ENCODE measurements at places on chromosomes 16 and 17.

GRCh38 chr17:56457501-56457900 lies 136.0 kb upstream of the NOG start:
- DNase-seq: no peak

- no peak for DNase-seq
Measured at GRCh38 chr17:45893725-45894021, 681 bp upstream of the MAPT start.

DNA sequence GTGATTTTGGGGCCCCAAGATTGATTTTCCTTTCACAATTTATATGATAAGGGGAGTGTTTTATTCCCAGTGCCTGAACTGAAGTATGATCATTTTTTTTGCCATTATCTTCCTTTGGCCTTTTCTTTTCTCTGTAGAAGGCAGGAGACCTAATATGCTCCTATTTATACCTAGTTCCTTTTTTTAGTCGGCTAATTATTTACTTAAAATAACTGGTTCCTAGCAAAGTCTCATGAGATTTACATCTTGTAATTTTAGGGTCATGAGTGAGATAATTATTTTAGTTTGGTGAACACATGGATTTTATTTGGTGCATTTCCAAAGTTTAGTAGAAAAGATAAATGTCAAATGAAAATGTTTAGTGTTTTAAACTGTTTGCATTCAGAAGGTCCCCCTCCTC lies 24.8 kb downstream of the SEC14L1 start:
- no peak for DNase-seq

GRCh38 chr17:73376152-73376551 lies 64.4 kb upstream of the CDC42EP4 start:
- DNase-seq: no peak

DNA sequence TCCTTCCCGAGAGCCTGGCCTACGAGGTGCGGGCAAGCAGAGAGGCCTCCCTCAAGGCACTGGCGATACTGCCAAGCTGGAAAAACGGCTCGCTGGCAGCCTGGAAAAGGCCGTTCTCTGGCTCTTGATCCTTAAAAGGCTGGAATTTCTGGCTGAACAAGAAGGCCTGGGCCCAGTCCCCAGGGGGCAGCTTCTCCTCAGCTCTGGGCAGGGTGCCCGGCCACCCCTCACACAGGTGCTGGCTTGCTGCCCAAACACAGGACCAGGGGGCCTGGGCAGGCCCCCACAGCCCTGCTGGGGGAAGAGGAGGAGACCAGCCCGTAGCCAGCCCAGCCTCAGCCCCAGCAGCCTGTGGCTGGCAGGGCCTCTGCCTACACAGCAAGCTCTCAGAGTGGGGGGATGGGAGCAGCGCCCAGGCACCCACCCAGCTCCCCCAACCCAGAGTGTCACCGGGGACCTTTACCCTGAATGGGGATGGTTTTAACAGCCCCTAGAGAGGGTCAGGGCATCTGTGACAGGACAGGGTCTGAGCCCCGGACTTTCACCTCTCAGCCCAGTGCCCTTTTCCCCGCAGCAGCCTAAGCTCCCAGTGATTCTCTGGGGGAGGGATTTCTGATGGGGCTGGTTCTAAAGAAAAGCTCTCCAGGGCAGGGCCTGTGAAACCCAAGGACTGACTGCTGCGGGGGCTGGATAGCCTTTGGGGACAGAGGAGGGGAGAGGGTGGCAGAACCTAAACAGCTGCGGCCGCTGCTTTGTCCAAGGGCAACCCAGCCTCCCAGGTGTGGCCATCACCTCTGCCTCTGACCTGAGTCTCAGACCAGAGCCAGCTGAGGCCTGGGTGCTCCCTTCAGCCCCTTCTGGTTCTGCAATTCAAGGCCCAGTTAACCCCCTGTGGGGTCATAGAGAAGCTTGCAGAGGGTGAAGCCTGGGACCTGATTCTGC lies 38.6 kb upstream of the TOB1 start:
- DNase-seq: no peak

GRCh38 chr17:31291820-31292219 lies 5.2 kb downstream of the OMG start:
- no peak for DNase-seq

- no peak for DNase-seq
Measured at GRCh38 chr16:83568345-83568744, 239.4 kb upstream of the HSBP1 start.

DNA sequence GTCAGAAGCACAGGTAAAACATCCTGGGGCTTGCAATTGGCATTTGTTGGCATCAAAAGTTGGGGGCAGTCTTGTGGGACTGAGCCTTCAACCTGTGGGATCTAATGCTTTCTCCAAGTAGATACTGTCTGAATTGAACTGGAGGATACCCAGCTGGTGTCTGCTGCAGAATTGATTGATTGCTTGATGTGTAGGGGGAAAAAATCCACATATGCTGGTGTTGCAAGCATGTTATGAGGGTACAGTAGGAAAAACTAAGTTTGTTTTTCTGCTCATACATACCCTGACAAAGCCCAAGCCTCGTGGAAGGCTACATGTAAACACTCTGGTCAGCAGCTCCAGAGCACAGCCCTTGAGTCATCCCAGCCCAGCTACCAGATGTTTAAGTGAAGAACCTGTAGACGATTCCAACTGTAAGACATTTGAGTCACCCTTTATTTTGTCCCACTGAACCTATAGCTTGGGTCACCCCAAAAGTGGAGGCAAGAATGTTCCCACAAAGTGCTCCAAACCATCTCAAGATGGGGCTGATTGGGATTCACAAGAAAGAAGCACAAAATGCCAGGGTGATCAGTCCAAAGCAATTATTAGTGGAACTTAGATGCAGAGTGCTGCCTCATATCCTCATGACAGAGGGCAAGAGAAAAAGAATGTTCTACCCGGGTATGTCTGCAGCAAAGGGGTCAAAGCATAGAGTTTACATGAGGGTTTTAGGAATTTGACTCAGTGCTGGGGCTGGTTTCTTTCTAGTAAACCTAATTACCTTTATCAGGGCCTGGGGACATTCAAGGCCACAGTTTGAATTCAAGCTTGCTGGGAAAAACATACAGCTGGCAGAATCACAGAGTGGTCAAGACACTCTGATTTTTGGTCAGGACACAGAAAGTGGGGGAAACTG lies 9.6 kb upstream of the APPBP2 start:
- no peak for DNase-seq

- no peak for DNase-seq
Measured at GRCh38 chr16:68284847-68285246, 20.5 kb downstream of the SLC7A6 start.

- no peak for DNase-seq
Measured at GRCh38 chr17:5813357-5813756, 229.0 kb upstream of the NLRP1 start.

- DNase-seq: no peak
Measured at GRCh38 chr17:39196241-39196807, 1.1 kb downstream of the CACNB1 start.

DNA sequence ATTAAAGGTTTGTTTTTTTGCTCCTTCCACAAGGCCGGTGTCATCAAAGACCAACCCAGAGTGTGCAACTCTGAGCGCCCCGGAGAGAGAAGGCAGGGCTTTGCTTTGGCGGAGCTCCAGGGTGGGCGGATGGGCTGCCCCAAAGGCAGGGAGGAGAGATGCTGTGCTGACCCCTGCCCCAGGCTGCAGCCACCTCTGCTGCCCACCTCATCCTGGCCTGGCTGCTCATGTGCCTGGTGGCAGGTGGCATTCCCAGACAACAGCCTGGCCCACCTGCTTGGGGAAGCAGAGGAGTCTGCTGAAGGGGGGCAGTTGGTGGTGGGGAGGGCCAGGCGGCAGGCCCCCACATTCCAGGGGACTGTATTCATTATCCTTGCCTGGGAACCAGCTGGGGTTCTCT lies 122.1 kb downstream of the SDK2 start:
- DNase-seq: no peak

DNA sequence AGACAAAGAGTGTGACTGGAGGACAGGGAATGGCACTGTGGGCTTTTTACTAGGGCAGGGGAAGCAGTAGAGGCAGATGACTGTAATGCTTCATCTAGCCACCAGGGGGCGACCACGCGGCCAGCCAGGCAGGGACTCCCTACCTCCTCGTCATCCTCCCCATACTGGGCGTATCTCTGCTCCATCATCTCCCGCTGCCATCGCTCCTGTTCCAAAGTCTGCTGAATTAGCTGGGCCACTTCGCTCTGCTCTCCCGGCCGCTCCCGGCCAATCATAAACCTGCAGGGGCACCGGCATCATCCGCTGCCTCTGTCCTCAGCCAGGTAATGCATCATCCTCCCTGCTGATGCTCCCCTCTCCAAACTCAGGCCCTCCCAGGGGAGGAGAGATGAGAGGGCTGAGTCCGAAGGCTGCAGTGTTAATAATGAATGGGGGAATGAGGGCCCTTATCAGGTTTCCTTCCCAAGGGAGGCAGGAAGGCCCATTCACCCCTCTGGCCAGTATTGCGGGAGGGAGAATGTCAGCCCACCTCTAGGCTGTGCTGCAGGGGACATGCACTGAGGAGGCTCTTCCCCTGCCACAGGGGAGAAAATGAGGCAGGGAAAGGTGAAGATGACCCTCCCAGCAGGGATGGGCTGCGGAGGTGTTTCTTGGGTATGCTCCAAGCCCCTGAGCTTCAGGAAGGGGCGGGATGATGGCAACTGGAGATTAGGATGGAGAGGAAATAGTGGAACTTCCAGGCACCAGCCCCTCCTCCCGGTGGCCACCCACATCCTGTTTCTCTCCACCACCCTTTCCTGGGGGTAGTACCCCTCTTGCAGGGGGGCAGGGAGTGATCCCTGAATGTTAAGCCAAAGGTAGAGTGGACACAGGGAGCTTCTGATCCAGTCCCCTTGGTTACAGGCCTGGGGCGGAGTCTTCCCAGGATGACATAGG lies 10.3 kb upstream of the SAMD14 start:
- peak; percentile 76 for DNase-seq

GRCh38 chr17:81720267-81721071 lies 8.4 kb downstream of the SLC25A10 start:
- DNase-seq: no peak

- no peak for DNase-seq
Measured at GRCh38 chr17:18039535-18040260, 490 bp downstream of the GID4 start.

DNA sequence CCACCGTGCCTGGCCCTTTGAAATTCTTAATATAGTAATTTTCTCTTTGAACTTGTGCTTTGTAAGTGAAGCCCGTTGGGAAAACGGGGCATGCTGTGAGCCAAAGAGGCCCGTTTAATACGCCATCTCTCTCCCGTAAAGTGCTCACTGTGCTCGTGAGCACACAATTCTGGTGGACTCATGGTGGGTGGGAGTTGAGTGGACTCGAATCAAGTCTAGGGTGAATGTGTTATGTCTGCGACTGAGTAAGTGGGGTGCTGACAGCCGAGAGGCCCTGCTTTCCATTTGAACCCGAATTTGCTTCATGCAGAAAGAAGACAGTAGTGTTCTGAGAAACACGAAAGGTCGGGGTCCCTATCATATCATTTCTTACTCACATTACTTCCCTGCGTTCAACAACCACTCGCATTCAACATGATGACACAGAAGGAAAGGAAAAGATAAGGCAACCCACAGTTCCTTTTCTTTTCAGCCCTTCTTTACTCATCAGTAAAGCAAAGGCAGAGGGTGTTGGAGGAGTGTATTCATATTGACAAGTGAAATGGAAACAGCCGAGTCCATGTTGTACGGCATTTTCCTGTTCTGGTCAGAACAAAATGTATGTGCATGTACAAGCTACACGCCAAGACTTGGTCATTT lies 4.8 kb upstream of the ATP2A3 start:
- DNase-seq: no peak

DNA sequence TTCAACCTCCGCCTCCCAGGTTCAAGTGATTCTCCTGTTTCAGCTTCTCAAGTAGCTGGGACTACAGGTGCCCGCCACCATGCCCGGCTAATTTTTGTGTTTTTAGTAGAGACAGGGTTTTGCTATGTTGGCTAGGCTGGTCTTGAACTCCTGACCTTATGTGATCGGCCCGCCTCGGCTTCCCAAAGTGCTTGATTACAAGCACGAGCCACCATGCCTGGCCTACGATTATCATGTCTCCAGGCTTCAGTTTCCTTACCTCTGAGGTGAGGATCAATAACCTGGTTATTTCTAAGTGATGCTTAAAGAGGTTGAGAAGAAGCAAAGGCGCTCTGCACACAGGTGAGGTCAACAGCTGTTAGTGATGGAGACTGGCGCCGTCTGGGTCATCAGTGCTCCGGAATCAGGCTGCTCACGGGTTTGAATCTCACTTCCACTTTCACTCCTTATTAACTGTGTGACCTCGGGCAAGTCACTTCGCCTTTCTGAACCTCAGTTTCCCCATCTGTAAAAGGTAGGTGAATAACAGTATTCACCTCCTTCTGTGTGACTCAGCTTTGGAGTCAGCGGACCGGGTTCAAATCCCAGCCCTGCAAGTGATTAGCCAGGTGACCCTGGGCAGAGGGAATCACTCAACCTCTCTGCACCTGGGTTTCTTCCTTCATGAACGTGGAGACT lies 745 bp upstream of the ABCC1 start:
- DNase-seq: no peak

- no peak for DNase-seq
Measured at GRCh38 chr17:13518261-13519000, 83.3 kb downstream of the HS3ST3A1 start.

- no peak for DNase-seq
Measured at GRCh38 chr16:81466356-81466980, 21.9 kb downstream of the CMIP start.

DNA sequence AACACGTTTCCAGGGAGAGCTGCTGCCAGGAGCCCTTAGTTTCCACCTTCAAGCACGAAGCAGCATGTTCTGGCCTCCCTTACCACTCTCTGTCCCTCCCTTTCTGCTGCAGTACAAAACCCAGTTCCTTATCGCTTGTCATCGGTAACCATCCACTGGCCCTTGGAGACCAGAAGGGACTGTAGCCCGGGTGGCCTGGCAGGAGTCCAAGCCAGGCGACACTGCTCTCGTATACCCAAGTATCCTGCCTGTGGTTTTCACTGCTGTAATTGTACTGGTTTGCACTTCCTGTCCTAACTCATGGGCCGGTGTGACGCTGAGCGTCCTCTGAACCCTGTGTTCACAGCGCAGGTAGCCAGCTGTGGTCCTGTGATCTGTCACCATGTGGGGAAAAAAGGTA lies 81.1 kb downstream of the MAF start:
- DNase-seq: no peak

DNA sequence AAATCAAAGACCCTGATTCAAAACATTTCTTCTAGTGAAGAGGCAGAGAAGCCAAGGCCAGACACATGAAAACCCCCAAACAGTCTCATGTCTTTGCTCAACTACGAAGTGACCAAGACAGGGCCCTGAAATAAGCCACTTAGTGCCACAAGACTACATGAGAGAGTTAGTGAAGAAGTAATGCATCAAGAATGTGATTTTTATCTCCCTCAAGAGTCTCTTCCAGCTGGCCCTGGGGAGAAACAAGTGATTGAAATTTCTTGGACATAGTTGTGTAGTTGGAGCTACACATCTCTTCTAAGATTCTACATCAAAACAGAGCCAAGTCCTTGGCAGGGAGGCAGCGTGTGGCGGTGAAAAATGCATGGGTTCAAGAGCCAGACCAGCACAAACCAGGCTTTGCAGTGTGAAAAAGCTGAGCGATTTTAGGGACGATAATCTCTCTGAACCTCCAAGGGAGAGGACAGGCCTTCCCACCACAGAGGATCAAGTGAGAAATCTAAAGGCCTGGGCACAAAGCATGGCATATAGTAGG lies 30.6 kb downstream of the LYRM1 start:
- no peak for DNase-seq

- no peak for DNase-seq
Measured at GRCh38 chr16:11056993-11057649, 112.8 kb downstream of the CLEC16A start.
